Spleen (tissue), 13 donors: ENCODE measurements at places on chromosomes 7 and 10. TPM values are rescaled to one million over a fixed set of nuclear protein-coding genes. Genes with fewer than 3 reads are reported as not detected.

Gene CRYGN
- 2.5 TPM for total RNA-seq

Gene LCOR
- 50.3 TPM for total RNA-seq

Gene ASB10
- not detected for total RNA-seq

DNA sequence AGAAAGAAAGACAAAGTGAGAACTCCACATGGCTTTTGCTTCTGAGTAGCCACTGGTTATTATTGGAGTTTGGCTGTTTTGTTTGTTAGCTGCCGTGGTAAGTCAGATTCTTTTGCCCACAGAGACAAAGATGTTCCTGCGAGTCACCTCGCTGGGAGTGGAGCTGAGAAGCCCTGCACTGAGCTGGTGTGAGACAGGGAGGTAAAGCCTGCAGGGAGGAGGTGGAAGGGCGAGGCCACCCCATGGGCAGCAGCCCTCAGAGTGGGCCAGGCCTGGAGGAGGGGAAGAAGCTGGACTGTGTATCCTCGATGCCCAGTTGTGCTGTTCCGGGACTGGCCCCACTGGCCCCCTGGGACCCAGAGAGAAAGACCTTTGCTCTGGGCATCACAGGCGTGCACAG is 14.3 kb upstream of the NOM1 start:
- no peaks in the 10 kb centered on the region for H3K4me1 ChIP-seq
- no peak overlapping the region for H3K27ac ChIP-seq
- no peak overlapping the region for H3K4me3 ChIP-seq

DNA sequence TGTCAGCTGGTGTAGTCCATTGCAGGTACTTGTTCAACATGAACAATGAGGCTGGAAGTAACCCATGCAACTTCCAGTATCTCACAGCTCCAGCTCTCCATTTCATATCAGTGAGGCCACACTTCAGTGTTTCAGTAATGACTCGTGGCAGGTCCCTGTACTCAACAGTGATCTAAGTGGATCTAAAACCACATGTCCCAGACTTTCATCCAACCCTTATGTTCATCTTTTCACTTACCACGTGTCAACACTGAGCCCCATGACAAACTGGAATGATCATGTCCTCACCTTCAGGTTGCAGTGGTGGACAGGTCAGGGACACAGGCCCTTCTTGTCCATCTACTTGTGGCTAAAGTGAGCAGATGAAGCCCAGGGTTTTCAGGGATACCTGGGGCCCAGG is 155.0 kb upstream of the GRB10 start:
- H3K4me3 ChIP-seq: no peak overlapping the region
- H3K27me3 ChIP-seq: no peaks in the 10 kb centered on the region
- no peaks in the 10 kb centered on the region for H3K36me3 ChIP-seq
- no peaks in the 10 kb centered on the region for H3K4me1 ChIP-seq
- no peak overlapping the region for H3K27ac ChIP-seq
- DNase-seq: no peak

DNA sequence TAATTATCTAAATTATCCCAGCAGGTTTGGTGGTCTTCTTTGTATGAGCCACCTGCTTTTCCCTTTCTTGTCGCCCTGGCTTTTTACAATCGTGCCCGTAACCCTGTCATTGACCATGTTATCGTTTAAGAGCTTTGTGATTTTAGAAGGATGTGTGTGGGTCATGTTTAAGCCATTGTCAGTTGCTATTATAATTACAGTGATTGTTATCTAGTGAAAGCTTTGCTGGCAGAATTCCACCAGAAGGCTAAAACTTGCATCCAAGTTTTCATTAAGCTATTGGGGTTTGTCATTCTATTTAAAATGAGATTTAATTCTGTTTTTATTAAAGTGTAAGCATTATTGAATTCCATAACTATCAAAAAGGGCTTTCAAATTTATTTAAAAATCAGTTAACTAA is 354.2 kb upstream of the TMEM229A start:
- H3K4me3 ChIP-seq: no peak overlapping the region
- no peak overlapping the region for H3K27ac ChIP-seq
- no peaks in the 10 kb centered on the region for H3K36me3 ChIP-seq
- no peaks in the 10 kb centered on the region for H3K27me3 ChIP-seq
- H3K4me1 ChIP-seq: no peaks in the 10 kb centered on the region

GRCh38 chr7:351256-351655 is 61.3 kb downstream of the FOXL3 start:
- peak overlapping the region; percentile 28 for H3K4me3 ChIP-seq
- H3K36me3 ChIP-seq: no peaks in the 10 kb centered on the region
- no peaks in the 10 kb centered on the region for H3K27me3 ChIP-seq
- H3K4me1 ChIP-seq: peaks cover 9% of the 10 kb centered on the region

DNA sequence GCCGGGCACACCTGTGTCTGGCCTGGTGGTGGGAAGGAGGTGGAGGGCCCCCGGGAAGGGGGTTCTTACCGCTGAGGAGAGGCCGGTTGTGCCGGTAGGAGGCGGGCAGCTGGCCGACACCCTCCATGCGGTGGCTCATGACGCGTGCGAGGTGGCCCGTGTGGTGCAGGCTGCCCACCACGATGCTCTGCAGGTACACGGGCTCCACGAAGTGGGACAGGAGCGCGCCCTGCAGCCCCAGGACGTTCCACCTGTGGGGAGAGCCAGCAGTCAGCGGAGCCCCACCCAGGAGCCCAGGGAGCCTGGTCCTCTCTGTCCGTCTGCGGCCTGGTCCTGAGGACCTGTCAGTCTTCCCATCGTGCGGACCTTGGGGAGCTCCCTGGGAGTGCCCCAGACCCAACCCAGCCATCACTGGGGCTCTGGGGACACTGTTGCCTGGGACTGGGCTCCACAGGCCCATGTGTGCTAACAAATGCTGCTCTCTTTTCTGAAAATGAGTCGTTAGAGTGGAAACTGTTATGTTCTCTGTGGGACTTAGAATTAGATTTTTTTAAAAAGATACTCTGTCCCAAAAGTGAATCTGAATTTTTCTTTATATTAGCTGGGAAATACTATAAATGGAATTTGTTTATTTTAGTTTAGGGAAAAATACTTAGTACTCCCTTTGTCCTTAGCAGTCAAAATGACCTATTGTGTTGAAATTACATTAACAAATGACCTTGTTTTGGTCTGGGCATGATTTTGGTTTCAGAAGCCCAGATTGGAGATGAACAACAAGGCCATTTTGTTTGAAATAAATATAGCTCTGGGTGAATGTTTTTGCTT is 143.9 kb downstream of the WDR37 start:
- H3K27ac ChIP-seq: no peak overlapping the region
- H3K4me1 ChIP-seq: no peaks in the 10 kb centered on the region
- DNase-seq: peak; percentile 59
- no peaks in the 10 kb centered on the region for H3K36me3 ChIP-seq
- peaks cover 7% of the 10 kb centered on the region for H3K27me3 ChIP-seq

DNA sequence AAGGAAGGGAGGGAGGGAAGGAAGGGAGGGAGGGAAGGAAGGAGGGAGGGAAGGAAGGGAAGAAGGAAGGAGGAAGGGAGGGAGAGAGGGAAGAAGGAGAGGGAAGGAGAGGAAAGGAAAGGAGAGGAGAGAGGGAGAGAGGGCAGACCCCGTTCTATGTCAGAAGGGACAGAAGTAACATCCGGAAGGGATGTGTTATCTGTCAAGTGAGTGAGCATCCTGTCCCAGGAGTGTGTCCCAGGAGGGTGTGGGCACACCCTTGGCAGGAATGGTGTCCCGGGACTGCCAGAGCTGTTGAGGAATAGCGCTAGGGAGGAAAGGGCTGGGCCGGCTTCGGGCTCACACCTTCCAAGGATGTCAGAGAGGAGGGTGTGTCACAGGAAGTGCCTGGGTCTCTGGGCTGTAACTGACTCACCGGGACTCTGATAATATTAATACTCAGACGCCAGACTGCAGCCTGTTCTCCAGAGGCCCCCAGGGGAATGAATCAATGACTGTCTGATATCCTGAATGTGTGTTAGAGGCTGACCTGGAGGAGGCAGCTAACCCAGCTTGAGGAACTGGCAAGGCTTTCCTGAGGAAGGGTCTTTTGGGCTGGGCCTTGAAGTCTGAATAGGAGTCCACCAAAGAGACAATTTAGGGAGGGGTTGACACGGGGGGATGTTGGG is 125.6 kb upstream of the TNRC18 start:
- no peak overlapping the region for H3K4me3 ChIP-seq
- DNase-seq: no peak
- no peaks in the 10 kb centered on the region for H3K36me3 ChIP-seq
- H3K27me3 ChIP-seq: no peaks in the 10 kb centered on the region
- H3K4me1 ChIP-seq: no peaks in the 10 kb centered on the region

- no peak overlapping the region for H3K4me3 ChIP-seq
- no peaks in the 10 kb centered on the region for H3K4me1 ChIP-seq
- H3K27me3 ChIP-seq: no peaks in the 10 kb centered on the region
These were observed 26.2 kb downstream of the HGF start for GRCh38 chr7:81743665-81744064.

DNA sequence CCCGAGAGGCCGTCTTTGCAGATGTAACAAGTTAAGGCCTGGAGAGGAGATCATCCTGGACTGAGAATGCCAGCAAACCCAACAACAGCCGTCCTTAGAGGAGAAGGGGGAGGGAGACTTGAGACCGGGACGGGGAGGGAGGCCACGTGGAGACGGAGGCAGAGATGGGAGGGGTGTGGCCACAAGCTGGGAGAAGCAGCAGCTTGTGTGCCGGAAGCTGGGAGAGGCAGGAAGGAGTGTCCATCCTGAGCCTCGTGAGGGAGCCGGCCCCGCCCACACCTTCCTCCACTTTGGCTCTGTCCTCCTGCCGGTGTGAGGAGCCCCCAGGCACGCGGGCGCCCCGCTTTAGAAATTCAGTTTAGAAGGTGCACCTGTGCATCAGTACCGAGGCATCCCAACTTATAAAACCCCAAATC is 95.7 kb downstream of the DNAJB6 start:
- no peaks in the 10 kb centered on the region for H3K27me3 ChIP-seq
- peaks cover 9% of the 10 kb centered on the region for H3K4me1 ChIP-seq
- H3K4me3 ChIP-seq: peak overlapping the region; percentile 37
- DNase-seq: peak; percentile 79

GRCh38 chr10:10780746-10781145 is 236.9 kb upstream of the CELF2 start:
- no peak for DNase-seq
- H3K4me3 ChIP-seq: no peak overlapping the region
- H3K4me1 ChIP-seq: no peaks in the 10 kb centered on the region
- H3K27me3 ChIP-seq: no peaks in the 10 kb centered on the region
- H3K36me3 ChIP-seq: no peaks in the 10 kb centered on the region
- H3K27ac ChIP-seq: no peak overlapping the region

- peak overlapping the region; percentile 13 for H3K4me3 ChIP-seq
- peaks cover 3% of the 10 kb centered on the region for H3K27me3 ChIP-seq
- DNase-seq: peak; percentile 71
These were observed 717 bp downstream of the ADCY1 start for GRCh38 chr7:45574669-45575500.

GRCh38 chr7:106029451-106029850 is 66.4 kb downstream of the CDHR3 start:
- no peak overlapping the region for H3K27ac ChIP-seq
- no peaks in the 10 kb centered on the region for H3K27me3 ChIP-seq
- no peaks in the 10 kb centered on the region for H3K36me3 ChIP-seq
- no peak overlapping the region for H3K4me3 ChIP-seq
- H3K4me1 ChIP-seq: peaks cover 1% of the 10 kb centered on the region

DNA sequence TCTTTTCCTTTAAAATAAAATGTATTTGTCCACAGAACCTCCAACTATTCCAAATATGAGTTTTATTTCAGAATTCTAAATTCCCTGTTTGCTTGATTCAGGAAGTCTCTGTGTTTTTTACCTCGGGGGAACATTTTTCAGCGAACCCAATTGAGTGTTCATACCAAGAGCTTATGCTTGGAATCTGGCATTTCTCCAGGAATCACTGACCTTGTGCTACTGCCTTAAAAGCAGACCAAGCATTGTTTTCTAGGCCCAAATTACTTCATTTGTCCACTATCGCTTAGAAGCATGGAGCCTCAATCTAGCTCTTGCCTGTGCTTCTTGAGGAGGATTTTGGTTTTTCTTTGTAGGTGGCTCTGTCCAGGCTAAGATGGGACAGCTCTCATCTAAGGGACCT is 59.4 kb downstream of the EBLN1 start:
- H3K27me3 ChIP-seq: no peaks in the 10 kb centered on the region
- no peak overlapping the region for H3K4me3 ChIP-seq
- H3K36me3 ChIP-seq: no peaks in the 10 kb centered on the region
- no peak overlapping the region for H3K27ac ChIP-seq

GRCh38 chr10:74925291-74925690 is 98.9 kb downstream of the KAT6B start:
- H3K36me3 ChIP-seq: no peaks in the 10 kb centered on the region
- H3K4me3 ChIP-seq: no peak overlapping the region
- no peak for DNase-seq

DNA sequence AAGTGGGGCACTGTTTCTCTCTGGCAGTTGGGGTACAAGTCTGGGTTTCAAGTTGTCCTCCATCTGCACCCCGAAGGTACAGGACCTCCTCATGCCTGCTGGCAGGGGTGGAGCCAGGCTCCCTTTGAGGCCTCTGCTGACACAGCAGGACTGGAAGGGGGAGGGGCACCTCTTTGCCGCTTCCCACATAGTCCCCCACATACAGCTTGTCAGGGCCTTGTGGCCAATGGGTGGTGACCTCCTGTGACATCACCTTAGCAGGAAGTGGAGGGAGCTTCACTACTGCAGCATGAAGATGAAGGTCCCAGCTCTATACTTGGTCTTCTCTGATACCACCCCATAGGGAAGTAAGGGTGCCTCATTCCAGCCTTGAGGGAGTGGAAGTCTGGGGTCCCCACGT is 167.8 kb downstream of the RAMP3 start:
- no peak overlapping the region for H3K4me3 ChIP-seq
- no peaks in the 10 kb centered on the region for H3K27me3 ChIP-seq
- DNase-seq: no peak
- H3K4me1 ChIP-seq: no peaks in the 10 kb centered on the region

DNA sequence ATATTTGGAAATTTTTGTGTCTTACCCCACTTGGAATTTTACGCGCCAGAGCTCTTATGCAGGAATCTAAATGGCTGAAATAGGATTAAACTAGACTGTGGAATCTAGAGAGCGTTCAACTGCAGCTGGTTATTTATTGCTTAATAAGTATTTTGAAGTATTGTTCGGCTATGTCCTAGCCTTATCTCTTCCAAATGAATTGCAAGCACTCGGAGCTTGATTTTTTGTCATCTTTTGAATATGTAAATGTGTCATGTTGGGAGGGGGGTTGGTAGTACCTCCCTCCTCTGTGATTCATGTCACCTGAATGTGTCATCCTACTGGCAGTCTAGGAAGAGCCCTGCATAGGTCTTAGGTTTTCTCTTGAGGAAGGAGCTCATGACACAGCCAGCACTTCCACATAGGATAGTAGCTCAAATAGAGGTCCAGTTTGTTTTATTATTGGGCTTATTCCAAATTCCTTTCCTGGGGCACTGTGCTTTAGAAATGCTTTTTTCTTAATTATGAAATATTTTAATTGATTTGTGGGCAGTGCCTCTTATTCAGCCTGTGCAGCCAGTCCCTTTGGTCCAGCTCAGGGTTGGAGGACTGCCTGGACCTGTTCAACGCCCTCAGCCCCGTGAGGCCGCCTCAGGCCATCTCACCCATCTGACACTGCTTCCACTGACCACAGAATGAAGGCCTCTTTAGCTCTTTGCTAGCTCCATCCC is 22.5 kb upstream of the TRIL start:
- H3K27ac ChIP-seq: no peak overlapping the region
- peaks cover 9% of the 10 kb centered on the region for H3K4me1 ChIP-seq
- no peak overlapping the region for H3K4me3 ChIP-seq
- H3K27me3 ChIP-seq: no peaks in the 10 kb centered on the region

- no peaks in the 10 kb centered on the region for H3K36me3 ChIP-seq
- no peaks in the 10 kb centered on the region for H3K27me3 ChIP-seq
- no peak overlapping the region for H3K4me3 ChIP-seq
- no peak for DNase-seq
- no peaks in the 10 kb centered on the region for H3K4me1 ChIP-seq
- peak overlapping the region; percentile 58 for H3K27ac ChIP-seq
These were observed 550.0 kb downstream of the TNS3 start for GRCh38 chr7:47031786-47032535.
